Endothelial cell (in vitro differentiated cells): ENCODE measurements at places on chromosomes 13 and 19. TPM values are rescaled to one million over a fixed set of nuclear protein-coding genes. Genes with fewer than 3 reads are reported as not detected.

The KRI1 gene
- total RNA-seq: 25.2 TPM

The ZNF274 gene
- 21.4 TPM for total RNA-seq

The NRTN gene
- 0.56 TPM for total RNA-seq

The FCGBP gene
- 1.8 TPM for total RNA-seq

The SMG9 gene
- total RNA-seq: 38.8 TPM

The ZSCAN4 gene
- 0.74 TPM for total RNA-seq

The STOML3 gene
- total RNA-seq: 0.18 TPM

The LHB gene
- total RNA-seq: 1.4 TPM

The CGB2 gene
- not detected for total RNA-seq

The CGB1 gene
- total RNA-seq: not detected

The SULT2A1 gene
- total RNA-seq: not detected

The CCDC169 gene
- 3.1 TPM for total RNA-seq

The FAM124A gene
- total RNA-seq: 4.9 TPM

The BORCS8 gene
- 31.3 TPM for total RNA-seq

The RRAS gene
- total RNA-seq: 23.9 TPM

The ACER1 gene
- not detected for total RNA-seq

The LRFN3 gene
- total RNA-seq: 53.4 TPM

The NLRP5 gene
- not detected for total RNA-seq

The ZNF492 gene
- total RNA-seq: not detected

The FAM174C gene
- 22.7 TPM for total RNA-seq

The ZNF534 gene
- total RNA-seq: not detected

The RNF225 gene
- total RNA-seq: not detected

The TTYH1 gene
- 10.4 TPM for total RNA-seq

The VSTM1 gene
- total RNA-seq: 2.2 TPM

The PCP2 gene
- total RNA-seq: not detected
